ENCODE measurements at places on chromosomes 5 and 9.
A peak's percentile ranks its signal among the peaks of the same experiment; 100 is the strongest.

GRCh38 chr9:99731950-99732349 lies 89.7 kb upstream of the NR4A3 start:
- DNase-seq, result no peak

- no peak for DNase-seq
Observed at GRCh38 chr9:137708590-137709284, 89.9 kb downstream of the EHMT1 start.

DNA sequence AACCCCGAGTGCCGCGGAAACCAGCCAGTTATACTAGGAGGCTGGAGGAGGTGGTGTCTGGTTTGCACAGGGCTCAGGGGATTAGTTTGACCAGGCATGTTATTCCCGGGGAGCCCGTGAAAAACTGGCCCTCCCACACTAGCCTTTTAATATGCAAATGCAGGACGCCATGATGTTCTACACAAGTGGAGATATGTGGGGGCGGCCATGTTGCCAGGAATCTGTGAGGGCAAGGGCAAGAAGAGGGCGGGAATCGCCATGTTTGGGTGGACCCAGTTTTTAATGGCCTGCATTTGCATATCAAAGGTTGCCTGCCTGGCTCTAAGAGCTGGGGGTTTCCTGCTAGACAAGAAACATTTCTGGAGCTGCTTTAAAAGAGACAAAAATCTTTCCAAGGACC lies 940.7 kb downstream of the CDH18 start:
- no peak for DNase-seq

DNA sequence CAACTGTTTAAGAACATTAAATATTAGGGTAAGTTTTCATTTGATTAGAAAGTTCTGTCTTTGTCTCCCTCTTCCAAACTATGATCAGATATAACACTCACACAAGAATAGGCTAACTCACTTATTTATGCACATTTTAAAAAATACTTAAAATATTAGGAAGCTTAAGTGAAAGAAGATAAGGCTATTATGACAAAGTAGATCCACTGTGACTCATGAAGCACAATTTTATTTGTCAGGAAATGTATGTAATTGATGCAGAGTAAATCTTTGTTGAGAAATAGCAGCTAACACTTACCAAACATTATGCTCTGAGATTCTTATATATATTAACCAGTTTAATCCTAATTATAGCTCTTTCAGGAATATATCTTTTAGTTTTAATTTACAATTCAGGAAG lies 560.6 kb downstream of the CSNK1G3 start:
- no peak for DNase-seq

DNA sequence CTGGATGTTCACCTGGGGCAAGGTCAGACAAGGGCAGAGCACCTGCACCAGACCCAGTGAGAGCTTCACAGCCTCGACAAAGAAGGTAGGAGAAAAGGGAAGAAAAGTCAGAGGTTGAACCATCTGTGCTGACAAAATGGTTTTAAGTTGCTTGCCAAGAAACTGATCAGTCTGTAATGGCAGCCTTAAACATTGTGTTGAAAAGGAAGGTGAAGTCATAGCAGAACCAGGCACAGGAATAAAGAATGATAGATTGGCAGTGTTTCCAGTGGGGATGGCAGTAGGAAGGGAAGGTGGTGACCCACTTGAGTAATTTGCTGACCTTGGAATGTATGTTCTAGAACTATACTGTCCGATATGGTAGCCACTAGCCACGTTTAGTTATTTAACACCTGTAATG lies 34.2 kb downstream of the HTR4 start:
- DNase-seq, result no peak

- DNase-seq, result peak; percentile 18
Observed at GRCh38 chr9:111632060-111632459, 926 bp downstream of the DNAJC25 start.

GRCh38 chr9:33129886-33130881 lies 37.0 kb downstream of the B4GALT1 start:
- DNase-seq, result peak; percentile 74

- DNase-seq, result peak; percentile 69
Observed at GRCh38 chr9:117718085-117718484, 13.9 kb downstream of the TLR4 start.

DNA sequence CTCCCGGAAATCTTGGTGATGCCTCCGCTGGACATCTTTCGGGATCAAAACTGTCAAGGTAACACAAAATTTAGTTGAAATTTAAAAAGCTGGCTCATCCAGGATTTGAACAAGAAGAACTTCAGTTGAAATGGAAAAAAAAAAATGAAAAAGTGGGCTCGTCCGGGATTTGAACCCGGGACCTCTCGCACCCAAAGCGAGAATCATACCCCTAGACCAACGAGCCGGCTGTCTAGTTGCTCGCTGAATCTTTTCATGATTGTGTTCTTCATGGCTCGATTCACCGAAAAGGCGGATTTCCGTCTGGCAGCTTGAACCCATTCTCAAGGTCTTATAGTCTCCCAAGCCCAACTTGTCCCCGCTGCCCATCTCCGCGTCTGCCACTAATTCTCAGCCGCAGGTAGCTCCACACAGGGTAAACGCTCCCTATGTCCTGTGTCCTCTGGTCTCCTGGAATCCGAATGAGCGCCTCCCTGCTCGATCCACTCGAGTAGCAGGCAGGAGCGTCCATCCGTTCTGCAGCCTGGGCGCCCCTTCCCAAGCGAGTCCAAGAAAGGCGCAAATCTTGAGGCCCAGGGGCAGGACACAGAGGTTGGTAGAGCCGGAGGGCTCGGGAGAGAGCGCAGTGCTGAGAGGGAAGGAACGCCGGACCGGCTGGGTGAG lies 16.2 kb downstream of the TRIM7 start:
- DNase-seq, result no peak

- no peak for DNase-seq
Observed at GRCh38 chr9:108257382-108257781, 598.4 kb downstream of the ACTL7B start.

- DNase-seq, result no peak
Observed at GRCh38 chr5:66170195-66170919, 26.3 kb downstream of the SREK1 start.
